ENCODE measurements at places on chromosomes 13 and 19.

DNA sequence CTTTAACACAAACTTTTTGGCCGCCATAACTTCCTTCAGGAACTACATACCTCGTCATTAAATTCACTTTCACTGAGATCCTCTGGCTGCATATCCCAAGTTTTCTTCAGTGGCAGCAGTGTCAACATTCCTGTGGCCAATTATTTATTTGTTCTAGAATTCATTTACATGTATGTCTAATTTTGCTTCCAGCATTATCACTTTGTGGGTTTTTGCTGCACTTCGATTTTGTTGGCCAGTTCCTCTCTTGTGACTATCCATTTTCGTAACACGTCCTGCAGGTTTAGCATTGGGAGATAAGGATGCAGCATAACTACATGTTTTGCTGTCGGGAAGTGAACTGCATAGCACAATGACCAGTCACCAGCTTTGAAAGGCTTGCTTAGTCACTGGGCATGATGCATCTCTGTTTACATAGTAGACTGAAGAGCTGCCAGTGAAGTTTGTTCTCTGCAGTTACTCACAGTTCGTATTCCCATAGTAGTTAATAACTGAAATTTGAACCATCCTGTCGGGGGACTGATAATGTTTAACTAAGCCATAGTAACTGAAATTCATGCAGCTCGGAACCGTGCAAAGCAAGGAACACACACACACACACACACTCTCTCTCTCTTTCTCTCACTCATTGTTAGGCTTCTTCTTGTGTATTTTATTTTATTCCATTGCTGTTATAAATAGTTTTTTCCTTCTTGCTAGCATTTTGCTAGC, 28.3 kb downstream of the ZNF507 start:
- peak; percentile 100 for DNase-seq

DNA sequence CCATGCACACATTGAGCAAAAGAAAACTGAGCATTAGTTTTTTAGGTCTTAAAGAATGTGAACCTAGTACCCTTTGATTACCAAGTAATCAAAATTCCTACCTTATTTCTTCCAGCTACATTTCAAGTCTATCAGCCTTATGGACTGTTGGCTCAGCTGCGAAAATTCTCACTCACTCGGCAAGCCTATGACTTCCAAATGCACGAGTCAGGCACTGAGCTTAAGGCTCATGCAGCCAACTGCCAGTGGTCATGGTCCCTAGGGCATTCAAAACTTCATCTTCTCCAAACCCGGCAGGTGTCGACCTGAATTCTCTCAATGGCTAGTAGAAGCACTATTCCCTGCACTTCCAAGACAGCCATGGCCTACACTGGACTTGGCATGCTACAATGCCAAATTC, 41.2 kb downstream of the RUBCNL start:
- DNase-seq = no peak

- DNase-seq = no peak
Measured at GRCh38 chr19:9883231-9883758, 48.2 kb downstream of the PIN1 start.

DNA sequence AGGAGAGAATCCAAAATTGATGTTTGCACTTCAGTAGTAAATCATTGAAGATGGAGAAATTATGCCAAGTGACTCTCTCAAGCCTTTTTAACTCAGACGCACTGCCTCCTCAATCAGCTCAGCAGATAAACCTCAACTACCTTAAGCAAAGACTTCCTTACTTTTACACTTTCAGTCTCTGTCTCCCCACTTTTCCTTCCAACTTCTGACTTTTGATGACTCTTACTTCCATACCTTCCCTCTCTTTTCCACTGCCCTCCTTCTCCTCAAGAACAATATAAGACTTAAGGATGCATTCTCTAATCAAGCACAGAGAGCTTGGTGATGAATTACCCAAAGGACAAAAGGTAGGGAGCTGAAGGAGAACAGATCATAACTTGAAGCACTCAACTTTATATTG, 4.8 kb upstream of the DACH1 start:
- no peak for DNase-seq

- no peak for DNase-seq
Measured at GRCh38 chr19:32581705-32582179, 752 bp downstream of the PDCD5 start.

DNA sequence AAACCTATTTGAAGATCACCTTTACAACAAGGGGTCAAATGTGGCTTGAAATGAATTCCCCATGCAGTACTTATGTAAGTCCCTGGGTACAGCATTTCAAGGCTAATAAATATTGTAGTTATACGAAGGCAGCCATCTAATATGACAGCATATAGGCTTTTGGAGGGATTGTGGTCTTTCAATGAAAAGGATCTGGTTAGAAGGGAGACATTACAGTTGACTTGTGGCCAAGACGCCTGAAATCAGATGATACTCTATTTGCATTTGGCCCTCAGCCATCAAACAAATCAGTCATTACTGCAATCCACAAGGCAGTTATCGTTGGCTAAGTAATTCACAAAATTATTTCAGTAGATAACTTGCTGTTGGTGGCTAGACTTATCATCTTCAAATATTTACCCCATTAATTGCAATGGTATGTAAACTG, 242.7 kb downstream of the DCLK1 start:
- DNase-seq = no peak

GRCh38 chr13:31775148-31775547, 35.8 kb downstream of the RXFP2 start:
- DNase-seq = no peak

- no peak for DNase-seq
Measured at GRCh38 chr19:41868120-41868988, 8.3 kb downstream of the RPS19 start.

DNA sequence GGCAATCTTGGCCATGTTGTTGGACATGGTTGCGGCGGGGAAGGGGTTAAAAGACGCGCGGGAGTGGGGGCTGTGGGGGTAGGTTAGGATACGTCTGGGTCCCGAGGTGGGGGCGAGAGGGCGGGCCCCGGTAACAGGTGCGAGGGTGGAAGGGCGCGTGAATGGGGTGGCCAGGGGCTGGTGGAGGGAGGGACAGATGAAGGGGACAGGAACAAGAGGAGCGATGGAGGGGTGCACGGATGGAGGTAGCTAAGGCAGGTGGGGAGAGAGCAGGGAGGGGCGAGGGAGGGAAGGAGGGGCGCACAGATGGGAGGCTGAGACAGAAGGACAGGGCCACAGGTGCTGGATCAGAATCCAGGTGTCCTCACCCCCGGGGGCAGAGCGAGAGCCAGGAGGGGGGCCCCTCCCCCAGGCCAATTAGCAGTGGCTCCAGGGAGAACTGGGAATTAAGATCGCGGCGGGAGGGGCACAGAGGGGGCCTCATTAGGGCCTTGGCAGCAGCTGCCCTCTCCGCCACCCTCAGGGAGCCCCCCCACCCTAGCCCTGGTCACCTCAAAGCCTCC, 1.3 kb downstream of the GNG8 start:
- DNase-seq = no peak

DNA sequence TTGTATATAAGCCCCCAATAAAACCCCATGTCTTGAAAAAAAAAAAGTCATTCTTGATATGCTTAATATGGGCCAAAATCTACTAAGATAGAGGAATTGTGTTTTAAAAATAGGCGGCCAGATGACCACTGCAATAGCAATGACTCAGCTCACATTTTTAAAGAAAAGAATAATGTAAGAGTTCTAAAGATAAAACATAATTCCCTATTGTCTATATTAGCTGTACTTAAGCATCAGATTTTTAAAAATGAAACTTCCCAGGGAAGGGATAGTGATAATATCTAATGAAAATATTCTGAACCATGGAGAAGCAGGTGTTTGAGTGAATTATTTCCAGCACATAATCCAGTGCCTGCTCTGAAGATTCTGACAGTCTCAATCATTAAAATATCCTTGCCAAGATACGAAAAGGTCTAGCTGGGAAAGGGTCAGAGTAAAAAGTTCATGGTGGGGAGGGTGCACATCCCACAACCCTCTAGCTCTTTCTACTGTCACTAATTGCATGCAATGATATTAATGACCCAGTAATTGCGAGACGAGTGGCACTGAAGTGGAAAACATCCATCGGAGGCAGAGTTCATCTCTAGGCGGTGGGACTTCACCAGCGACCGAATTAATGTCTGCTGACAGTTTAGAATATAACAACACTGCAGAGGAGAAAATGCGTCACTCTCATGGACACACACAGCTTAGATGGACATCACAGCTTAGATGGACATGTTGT, 31.6 kb downstream of the EFNB2 start:
- no peak for DNase-seq

DNA sequence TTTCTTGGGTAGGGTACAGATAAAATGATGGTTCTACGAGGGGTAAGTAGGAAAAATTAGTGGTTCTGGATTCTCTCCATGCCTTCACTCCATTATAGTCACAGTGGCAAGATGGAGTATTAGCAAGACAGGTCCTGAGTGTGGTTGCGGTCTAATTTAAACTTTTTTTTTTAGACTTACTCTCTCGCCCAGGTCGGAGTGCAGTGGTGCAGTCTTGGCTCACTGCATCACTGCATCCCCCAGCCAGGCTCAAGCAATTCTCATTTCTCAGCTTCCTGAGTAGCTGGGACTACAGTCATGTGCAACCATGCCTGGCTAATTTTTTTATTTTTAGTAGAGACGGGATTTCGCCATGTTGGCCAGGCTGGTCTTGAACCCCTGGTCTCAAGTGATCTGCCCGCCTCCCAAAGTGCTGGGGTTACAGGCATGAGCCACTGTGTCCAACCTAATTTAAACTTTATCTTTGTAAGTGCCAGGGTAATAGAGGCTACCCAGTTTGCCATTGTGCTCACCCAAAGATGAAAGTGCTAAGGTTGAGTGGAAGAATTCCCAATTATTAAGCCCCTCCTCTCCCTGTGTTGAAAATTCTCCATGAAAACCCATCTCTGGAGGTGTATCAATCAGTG, 135.6 kb downstream of the TM9SF2 start:
- no peak for DNase-seq

GRCh38 chr13:110371550-110372465, 64.7 kb downstream of the COL4A2 start:
- DNase-seq = no peak

DNA sequence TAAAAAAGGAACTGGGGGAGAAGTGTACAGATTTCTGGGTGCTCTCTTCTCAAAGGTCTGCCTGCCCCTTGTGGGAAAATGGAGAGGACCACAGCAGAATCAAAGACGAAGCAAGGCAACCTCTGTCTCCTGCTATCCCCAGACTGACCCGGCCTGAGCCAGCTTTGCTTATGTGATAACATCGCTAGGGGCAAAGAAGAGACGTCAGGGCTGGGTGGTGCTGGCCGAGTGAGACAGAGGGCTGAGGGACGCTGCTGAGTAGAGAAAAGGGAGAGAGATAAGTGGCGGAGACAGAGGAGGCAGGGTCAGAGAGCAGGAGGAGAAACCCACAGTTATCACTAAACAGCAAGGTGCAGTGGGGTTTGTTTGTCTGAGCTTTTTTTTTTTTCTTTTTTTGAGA, 4.6 kb upstream of the MUC16 start:
- DNase-seq = no peak

DNA sequence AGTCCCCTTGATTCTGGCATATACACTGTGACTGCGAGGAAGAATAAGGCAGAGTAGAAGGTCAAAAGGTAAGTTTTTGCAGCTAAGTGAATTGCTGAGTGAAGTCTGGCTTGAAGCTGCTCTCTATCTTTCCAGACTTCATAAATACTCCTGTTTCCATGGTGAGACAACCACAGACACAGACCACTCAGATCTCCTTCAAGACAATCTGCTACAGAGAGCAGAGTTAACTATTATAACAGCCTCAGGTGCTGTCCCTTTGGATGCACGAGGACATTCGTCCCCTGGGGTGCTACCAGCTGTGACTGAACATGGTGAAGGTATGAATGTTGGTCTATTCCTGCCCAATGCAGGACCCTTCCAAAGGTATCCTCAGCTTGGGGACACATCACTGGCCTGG, 104.0 kb downstream of the MYCBP2 start:
- DNase-seq = no peak

All from HepG2 (cell line).